Fibroblast of skin of scalp (primary cell): ENCODE measurements at places on chromosomes 1 and 21.

GRCh38 chr1:190320952-190321351 lies 156.7 kb downstream of the BRINP3 start:
- DNase-seq = peak; percentile 20

DNA sequence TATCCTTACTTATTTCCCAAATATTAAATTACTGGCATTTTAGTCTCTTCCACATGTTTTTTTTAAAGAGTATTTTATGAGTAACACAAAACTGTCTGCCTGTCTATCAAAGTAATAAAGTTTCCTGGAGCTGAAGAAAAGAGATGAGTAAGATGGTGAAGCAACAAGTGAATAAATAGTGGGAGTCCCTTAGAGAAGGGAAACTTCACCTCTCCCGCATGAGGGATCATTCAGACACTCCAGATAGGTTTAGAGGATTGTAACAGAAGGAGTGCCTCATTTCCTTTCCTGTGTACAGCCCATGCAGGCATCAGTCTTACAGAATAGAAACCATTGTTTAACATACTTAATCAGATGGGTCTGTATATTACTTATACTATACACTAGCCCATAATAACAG lies 205.7 kb downstream of the USP25 start:
- no peak for DNase-seq

DNA sequence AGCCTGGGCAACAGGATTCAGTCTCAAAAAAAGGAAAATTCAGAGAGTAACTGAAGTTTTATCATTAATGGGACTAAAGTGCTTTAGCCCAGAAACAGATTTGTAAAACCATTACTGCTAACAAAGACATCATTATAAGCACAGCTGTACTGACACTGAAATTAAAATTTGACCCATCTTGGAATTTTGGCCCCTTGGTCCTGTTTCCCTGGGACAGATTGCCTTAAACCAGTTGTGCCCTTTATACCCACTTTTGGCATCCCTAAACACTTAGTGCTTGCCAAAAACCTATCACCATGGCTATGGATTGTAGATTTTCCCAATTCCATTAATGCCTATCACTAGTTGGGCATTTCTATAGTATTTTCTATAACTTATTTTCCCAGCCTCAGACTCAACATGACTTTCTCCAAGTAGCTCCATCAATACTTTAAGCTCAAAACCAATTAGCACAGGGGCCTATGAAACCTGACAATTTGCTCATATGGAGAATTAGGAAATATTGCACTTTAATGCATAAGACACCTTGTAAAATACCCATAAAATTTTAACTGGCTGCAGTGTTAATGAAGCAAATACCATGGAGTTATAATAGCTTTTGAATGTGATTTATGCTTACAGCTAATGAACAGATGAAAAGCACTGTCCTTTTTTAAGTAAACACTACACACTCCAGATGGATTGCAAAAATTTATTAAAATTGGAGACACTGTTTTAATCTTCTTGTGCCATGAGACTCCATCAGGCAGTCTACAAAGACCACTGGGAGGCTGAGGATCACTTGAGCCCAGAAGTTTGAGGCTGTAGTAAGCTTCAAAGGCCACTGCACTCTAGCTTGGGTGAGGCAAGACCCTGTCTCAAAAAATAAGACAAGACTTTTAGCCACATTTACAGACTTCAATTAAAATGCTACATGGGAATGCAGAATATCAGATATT lies 4.3 kb downstream of the GAS5 start:
- DNase-seq = no peak

- peak; percentile 31 for DNase-seq
These were observed 598.2 kb downstream of the PLPP3 start for GRCh38 chr1:55981010-55981650.

DNA sequence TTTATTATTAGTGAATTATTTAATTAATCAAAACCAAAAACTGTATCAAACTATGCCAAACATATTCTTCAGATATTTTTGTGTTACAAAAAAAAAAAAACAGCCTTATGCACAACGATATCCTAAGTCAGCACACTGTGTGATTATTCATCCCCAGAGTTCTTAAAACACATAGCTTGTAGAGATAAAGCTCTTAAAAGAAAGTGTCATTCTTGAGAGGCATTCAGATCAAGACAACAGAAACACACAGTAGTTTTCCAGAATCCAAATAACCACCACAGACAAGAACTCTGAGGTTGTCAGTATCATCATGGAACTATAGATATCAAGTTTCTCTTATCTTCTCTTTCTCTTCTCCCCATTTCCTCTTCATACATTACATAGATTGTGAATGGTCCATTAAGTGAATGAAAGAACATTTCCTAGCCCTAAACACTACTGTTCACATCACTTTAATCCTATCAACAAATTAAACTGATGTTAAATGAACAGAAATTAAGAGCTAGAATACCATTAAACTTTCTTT lies 13.5 kb downstream of the ZZZ3 start:
- DNase-seq = no peak

DNA sequence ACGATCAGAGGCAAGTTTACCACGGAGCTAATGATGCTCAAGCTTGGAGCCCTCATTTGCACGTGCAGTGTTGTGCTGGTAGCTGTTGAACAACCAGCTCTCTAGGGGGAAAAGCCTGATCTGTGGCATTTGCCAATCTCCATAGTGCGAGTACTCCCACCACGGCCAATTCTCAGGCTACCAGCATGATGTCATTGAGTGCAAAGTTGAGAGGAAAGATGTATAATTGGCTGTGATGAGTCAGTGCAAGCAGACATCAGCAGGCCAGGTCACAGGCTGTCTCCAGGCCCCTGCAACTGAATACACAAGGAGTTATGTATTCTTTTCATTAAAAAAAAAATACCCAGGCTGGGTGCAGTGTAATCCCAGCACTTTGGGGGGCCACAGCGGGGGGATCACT lies 233.1 kb upstream of the VAMP3 start:
- peak; percentile 55 for DNase-seq

- no peak for DNase-seq
These were observed 1.4 kb downstream of the CXADR start for GRCh38 chr21:17514124-17514845.

DNA sequence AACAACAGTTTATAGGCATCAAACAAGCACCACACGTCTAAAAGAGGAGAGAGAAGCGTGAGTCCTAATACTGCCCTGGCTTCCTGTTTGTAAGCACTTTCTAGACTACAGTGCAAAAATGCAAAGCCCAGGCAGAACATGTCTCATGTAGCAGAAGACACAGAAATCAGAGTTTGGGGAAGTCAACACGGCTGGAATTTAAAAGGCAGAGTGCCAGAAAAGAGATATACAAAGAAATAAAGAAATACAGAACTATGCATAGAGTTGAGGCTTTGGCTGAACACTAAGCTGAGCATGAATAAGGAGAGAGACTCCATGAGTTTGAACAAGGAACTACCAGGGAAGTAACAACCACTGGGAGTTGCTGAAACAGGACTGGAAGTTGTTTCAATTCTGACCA lies 566.6 kb upstream of the NR5A2 start:
- peak; percentile 48 for DNase-seq

GRCh38 chr1:24659993-24660665 lies 17.0 kb downstream of the SRRM1 start:
- peak; percentile 16 for DNase-seq

- peak; percentile 8 for DNase-seq
These were observed 26.4 kb upstream of the LAMC1 start for GRCh38 chr1:182996816-182997215.

GRCh38 chr1:84550826-84551225 lies 23.4 kb downstream of the CTBS start:
- DNase-seq = peak; percentile 10

DNA sequence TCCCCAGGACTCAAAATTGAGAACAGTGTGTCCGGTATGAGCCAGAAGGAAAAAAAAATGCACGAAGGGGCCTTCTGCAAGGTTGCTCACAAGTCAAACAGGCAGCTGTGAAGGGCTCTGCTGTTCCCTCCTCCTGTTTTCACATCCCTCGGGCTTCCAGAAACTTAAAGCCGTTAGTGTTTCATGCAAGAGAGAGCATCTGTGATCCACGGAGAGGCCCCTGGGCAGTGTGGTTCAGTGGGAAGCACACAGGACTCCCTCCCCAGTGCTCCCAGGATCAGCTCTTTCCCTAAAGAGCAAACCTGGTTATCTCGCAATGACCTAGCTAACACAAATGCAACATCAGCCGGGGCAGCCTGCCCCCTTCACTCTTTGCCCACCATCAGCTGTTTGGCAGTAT lies 2.9 kb upstream of the MATN1 start:
- DNase-seq = no peak

- no peak for DNase-seq
These were observed 207.6 kb upstream of the HMCN1 start for GRCh38 chr1:185526344-185527307.

GRCh38 chr1:102821707-102822106 lies 286.6 kb downstream of the COL11A1 start:
- no peak for DNase-seq

GRCh38 chr1:22326372-22326915 lies 125.2 kb upstream of the ZBTB40 start:
- DNase-seq = no peak

GRCh38 chr21:20207335-20207734 lies 790.9 kb upstream of the NCAM2 start:
- no peak for DNase-seq
